ENCODE measurements at places on chromosomes 3 and 15.

DNA sequence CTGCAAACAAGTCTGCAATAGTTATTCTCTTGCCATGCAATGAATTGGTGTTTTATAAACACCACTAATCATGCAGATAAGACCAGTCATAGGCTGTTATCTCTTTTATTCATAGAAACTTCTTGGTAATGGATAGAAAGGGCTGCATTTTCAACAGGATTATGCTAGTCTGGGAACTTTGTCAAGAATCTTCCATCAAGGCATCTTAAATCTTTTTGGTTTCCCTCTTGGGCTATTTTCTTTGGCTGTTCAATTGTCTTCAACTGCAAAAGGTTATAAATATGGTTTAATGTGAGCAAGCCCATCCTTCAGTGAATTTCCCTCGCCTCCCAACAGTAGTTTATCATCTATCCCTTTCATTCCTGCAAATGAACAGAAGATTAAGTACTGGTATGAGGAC, 59.0 kb upstream of the MINAR1 start:
- DNase-seq, result no peak

GRCh38 chr15:80007532-80007931, 36.5 kb upstream of the BCL2A1 start:
- no peak for DNase-seq

DNA sequence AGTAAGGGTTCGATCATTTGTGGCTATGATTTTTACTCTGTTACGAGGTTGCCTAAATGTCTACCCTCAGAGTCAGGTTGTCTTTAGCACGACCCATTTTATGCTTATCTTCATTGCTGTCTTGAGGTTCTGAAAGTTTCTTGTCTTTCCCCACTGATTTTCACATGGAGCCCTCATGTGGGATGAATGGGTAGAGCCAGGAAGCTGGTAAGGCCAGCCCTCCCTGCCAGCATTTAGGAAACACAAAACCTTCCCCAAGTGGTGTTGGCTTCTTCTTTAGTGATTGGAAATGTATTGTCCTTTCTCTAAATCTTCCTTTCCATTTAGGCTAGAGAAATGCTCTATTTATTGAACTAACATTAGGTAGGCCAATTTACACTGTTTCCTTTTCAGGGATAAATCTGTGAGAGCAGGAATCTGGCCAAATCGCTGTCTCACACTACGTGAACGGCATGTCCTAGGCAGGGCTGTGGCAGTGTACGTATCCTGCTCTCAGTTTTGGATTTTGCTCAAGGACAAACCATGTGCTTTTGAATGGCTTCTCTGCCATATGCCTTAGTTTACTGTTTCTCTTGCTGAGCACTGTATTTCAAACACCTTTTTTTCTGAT, 43.7 kb downstream of the MYZAP start:
- DNase-seq, result peak; percentile 20

DNA sequence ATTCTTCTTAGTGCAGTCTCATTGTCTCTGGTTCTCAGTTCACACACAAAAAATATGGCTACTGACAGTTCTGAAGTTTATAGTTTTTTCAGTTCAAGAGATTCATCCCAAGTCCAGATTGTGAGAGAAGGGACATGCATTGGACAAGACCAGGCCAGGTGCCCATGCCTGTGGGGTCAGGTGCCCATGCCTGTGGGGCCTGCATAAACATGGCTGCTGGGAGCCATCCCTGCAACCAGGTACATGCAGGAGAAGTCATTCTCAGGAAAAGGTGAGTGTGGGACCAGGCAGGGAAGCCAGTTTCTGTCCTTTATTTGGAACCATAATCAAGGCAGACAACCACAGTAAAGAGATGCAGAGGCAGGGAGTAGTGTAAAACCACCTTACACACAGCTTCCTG, 6.3 kb upstream of the TM4SF1 start:
- no peak for DNase-seq

DNA sequence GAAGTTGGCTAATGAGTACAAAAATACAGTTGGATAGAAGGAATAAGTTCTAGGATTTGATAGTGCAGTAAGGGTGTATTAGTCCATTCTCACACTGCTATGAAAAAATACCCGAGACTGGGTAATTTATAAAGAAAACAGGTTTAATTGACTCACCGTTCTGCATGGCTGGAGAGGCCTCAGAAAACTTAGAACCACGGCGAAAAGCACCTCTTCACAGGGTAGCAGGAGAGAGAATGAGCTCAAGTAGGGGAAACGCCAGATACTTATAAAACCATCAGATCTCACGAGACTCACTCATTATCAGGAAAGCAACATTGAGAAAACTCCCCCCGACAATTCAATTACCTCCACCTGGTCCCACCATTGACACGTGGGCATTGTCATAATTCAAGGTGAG, 483.3 kb downstream of the TUSC7 start:
- DNase-seq, result no peak
